Activated naive CD8-positive, alpha-beta T cell treated with anti-CD3 and anti-CD28 coated beads for 36 hours (primary cell): ENCODE measurements at places on chromosomes 7 and 10.

DNA sequence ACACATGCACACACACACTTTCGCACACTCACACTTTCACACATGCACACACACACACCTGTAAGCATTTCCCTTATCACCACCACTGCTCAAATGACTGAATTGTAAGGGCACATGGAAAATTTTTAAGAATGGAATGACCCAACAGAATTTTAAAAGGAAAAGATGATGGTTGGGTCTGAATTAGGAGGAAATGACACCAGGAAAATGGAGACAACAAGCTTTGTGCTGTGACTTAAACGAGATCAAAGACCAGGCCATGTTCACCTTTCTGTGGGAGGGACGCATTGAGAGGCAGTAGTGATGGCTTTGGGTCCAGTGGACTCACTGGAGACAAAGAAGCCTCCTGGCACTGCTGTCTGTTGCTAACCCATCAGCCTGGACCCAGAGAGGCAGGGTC lies 16.7 kb upstream of the C10orf71 start:
- no peak for DNase-seq

GRCh38 chr7:102934239-102934638 lies 21.4 kb downstream of the LRRC17 start:
- DNase-seq, result no peak

DNA sequence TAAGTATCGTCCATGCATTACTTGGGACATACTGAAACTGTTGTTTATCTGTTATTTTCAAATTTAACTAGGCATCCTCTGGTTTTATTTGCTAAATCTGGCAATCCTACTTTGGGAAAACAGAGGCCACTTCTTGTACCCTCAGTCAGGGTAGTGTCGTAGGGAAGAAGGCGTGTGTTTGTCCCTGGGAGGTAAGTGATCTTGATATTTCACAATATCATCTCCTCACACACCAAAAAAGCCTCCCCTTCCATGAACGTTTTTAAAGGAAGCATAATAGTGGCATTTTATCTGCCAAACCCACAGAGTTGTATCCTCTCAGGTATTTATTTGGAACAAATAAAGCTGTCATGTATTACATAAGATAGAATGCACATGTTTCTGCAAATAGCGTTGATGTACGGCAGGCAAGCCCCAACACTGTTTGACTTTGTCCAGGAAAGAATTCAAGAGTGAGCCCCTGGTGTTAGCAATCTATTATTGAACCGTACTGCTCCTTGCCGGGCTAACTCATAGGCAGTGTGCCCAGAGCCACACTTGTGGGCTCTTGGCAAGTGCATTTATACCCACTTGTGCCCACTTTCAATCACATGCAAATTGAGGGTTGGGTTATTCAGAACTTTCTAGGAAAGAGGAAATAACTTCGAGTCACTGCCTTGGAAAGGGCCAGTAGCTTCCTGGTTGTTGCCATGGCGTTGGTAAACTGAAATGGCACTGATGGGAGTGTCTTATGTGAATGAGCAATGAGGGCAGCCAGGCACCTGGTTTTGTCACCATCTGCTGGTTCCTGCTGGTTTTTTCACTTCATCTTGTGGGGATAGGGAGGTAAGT lies 266.0 kb downstream of the USP6NL start:
- peak; percentile 16 for DNase-seq

- no peak for DNase-seq
Measured at GRCh38 chr7:16638282-16639280, 7.0 kb downstream of the ANKMY2 start.

DNA sequence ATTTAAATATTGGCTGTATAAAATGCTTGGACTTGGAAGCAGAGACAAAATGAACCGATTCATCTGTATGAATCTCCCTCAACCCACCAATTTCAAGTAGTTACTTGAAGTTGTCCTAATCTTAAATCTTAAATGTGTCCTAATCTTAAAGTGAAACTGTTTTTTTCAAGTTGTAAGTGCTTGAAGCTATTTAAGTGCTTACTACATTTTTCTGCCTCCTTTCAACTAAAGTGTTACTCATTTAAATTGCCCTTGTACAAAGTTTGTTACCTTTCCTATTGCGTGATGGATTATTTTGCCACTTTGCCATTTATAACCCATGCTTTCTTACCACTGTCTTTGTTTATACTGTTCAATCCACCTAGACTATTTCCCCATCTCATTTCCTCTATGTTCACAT lies 2.8 kb downstream of the BCAP29 start:
- DNase-seq, result no peak

DNA sequence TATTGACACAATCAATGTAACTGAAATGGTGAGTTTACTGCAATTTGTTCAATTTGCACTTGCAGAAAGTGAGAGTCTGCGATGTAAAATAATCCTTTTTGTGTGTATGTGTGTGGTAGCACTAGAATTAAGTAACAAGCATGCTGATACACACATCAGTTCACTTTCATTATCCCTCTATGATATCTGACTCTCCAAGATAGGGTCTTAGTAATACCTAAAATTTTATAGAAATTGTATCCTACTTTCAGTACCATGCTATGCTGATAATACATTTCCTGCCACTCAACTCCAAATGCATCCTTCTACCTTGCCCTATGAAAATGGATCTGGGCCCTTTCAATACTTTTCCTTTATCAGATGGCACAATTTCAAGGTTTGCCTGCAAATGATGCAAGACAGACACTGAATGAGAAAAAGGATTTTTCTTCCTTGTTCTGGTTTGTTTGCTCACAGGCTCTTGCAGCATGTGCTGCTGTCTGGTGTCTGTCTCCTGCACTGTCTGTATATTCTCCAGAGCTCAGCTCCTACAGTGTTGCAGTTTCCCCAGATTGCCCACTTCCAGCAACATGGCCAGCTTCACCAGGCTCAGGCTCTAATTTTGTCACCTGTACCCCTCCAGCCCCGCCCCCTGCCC lies 297.9 kb upstream of the HGF start:
- no peak for DNase-seq

GRCh38 chr10:30270247-30270646 lies 78.8 kb downstream of the MTPAP start:
- no peak for DNase-seq

GRCh38 chr10:86598151-86598550 lies 56.2 kb upstream of the OPN4 start:
- no peak for DNase-seq

- DNase-seq, result no peak
Measured at GRCh38 chr7:6161463-6162330, 110.7 kb downstream of the CYTH3 start.

DNA sequence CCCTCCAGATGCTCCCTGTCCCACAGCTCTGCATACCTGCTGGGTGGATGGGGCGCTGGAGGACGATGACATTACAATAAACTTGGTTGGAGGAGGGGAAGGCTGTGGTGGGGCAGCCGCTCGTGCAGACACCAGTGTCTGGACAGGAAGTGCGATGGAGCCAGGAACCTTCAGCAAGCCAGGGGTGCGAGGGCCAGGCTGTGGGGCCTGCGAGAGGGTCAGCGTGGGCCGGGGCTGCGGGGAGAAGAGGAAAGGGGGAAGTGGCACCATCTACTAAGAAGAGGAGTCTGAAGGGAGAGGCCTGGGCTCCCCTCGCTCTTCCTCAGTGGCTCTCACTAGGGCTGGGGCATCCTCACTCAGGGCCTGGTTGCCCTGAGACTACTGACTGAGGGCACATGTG lies 6.4 kb downstream of the AP4M1 start:
- DNase-seq, result no peak

GRCh38 chr10:128046953-128047290 lies 79.3 kb downstream of the MKI67 start:
- no peak for DNase-seq

DNA sequence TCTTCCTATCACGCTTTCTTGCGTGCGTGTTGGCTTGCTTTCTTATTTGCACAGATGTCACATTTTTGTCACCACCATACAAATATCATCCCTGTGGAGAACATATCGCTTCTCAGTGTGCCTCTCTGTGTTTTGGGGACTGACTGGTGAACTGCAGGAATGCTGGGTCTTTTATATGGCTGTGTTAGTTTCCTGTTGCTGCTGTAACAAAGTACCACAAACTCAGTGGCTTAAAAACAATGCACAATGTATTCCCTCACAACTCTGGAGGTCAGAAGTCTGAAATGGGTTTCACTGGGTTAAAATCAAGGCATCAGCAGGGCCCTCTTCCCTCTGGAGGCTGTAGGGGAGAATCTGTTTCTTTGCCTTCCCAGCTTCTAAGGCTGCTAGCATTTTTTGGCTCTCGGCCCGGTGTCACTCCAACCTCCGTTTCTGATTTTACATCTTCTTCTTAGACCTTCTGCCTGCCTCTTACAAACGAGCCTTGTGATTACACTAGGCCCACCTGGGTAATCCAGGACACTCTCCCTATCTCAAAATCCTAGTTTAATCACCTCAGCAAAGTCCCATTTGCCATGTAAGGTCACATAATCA lies 82.0 kb downstream of the LRMDA start:
- DNase-seq, result no peak

DNA sequence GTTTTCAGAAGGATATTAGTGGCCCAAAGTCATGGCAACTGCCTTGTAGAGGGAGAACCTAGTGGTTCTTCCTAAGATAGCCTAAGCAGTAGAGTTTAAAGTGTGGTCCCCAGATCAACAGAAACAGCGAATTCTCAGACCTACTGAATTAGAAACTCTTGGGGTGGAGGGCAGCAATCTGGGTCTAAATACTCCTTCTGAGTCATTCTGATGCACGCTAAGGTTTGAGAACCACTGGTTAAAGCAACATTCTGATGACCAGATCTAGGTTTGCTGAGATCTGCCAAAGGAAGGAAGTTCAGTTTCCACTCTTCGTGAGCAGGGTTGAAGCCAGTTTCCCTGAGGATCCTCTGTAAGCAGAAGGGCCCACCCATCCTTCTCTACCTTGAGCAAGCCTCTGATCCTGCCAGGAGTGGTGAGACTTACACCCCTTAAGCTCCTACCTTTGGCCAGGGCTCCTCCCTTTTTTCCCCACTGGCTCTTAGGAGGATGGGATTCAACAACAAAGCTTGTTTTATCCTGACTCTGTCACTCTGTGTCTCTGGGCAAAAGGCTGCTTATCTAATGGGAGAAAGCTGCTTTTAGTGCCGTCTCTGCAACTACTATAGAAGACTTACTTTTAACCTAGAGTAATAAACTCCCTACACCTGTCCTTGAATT lies 26.8 kb upstream of the TRUB1 start:
- DNase-seq, result no peak

- DNase-seq, result no peak
Measured at GRCh38 chr7:140383954-140384713, 14.2 kb downstream of the SLC37A3 start.

GRCh38 chr10:110762109-110762848 lies 109.4 kb upstream of the PDCD4 start:
- DNase-seq, result no peak

GRCh38 chr7:66088861-66089838 lies 13.5 kb downstream of the ASL start:
- DNase-seq, result no peak

DNA sequence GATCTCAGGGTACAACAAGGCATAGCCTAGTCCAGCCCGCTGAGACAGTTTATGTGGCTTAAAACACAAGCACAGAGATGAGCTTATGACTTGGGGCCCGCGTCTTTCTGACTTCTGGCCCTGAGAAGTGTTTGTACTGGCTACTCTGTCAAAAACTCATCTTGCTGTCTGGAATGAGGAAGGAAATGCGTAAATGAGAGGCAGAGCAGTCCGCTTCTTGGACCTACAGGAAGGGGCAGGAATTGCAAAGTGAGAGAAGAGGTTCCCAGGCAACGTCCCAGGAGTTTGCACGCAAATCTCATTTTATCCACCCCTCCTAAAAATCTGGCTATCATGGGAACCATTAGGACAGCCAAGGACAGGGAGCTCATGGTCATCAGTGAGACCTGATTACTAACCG lies 5.5 kb downstream of the ANXA11 start:
- DNase-seq, result no peak

DNA sequence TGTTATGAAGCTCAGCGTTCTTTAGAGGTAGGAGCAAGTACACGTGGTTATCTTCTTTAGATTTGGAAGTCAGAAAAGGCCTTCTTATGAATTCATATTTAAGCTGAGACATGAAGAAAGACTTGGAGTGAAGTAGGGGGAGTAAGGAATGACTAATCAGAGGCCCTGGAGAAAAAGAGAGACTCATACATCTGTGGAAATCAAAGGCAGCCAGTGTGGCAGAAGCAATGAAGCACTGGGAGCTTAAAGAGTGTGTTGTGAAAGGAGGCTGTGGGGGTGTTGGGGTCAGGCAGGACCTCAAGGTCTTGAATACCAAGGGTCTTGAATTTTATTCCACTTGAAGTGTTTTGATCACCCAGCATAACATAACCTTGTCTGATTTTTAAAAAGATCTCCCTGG lies 35.7 kb upstream of the FGL2 start:
- DNase-seq, result no peak

- no peak for DNase-seq
Measured at GRCh38 chr7:30453921-30454320, 24.7 kb downstream of the NOD1 start.

- DNase-seq, result no peak
Measured at GRCh38 chr7:23964715-23965114, 254.7 kb downstream of the STK31 start.

- no peak for DNase-seq
Measured at GRCh38 chr10:88108115-88108610, 244.7 kb downstream of the PTEN start.
